ENCODE measurements at places on chromosomes 13 and 19.

DNA sequence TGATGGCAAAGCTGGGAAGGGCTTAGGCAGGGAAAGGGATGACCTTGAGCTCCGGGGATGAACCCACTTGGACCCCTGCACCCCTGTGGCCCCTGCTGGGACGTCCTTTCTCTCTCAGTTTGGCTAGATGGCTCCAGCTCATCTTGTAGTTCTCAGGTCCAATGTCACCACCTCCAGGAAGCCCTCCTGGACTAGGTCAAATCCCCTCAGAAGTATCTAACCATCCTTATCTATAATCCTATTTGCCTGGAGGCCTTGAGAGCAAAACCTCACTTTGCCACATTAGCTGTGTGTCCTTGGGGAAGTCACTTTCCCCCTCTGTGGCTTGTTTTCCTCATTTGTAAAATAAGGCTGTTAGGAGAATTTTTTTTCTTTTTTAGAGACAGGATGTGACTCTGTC is 42.7 kb upstream of the NFIC start:
- no peak for DNase-seq

DNA sequence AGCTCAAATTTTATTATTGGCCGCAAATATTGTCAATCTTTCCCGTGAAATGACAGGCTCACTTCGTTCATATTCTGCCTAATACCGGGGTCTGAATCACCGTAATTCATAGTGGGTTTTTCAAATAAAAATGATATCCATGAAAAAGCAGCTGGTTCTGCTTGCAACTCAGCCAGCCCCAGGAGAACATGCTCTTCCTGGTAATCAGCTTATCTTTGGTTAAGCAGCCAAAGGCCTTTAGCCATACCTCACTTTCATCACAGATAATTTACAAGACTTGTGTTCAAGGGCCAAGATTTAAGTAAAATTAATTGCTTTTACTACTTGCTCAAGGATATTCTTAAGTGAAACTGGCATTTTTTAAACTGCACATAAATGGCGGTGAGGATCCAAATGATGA is 22.5 kb downstream of the RNASEH2B start:
- DNase-seq, result no peak

- no peak for DNase-seq
Measured at GRCh38 chr13:25675060-25675459, 303.3 kb downstream of the ATP8A2 start.

DNA sequence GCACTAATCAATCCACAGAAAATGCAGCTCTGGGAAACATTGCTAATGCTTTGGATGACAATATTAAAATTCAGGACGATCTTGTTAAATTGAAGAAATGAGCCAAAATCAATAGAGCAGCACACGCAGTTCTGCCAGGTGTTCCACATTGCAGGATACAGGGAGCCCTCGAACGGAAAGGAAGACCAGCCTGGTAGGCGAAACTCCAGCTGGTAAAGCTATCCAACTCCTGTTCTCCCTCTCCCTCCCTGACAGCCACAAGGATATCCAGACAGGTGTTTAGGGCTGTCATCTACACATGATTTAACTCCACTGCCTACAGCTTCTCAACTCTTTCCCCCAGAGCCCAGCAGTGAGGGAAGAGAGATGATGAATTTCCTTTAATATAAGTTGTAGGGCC is 67.7 kb downstream of the EPSTI1 start:
- no peak for DNase-seq

DNA sequence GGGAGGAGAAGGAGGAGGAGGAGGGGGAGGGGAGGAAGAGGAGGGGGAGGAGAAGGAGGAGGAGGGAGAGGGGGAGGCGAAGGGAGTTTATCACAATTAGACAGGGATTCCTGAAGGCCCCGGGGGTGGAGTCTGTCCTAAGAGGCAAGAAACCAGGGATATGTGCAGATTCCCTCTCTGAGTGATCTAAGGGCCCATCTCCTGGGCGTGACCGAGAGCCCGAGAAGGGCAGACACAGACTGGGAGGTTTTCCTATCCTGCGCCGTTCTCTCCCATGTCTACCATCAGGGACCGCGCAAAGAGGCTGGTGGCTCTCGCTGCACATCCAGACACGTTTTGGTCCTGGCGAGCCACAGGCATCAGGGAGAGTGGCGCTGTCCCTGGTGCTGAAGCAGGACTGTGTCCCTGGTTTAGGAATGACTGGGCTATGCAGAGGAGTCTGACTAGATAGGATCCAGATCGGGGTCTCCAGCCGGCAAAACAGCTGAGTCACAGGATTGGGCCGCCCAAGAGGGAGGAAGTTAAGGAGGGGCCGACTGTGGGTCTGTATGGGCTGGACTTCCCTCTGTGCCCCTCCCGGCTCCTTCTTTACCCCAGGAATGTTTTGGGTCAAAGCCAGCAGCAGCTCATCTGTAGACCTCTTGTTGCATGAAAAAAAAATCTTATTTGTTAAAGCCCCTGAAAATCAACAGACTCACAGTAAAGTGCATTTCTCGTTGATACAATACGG is 17.9 kb upstream of the ZNF175 start:
- DNase-seq, result peak; percentile 60

DNA sequence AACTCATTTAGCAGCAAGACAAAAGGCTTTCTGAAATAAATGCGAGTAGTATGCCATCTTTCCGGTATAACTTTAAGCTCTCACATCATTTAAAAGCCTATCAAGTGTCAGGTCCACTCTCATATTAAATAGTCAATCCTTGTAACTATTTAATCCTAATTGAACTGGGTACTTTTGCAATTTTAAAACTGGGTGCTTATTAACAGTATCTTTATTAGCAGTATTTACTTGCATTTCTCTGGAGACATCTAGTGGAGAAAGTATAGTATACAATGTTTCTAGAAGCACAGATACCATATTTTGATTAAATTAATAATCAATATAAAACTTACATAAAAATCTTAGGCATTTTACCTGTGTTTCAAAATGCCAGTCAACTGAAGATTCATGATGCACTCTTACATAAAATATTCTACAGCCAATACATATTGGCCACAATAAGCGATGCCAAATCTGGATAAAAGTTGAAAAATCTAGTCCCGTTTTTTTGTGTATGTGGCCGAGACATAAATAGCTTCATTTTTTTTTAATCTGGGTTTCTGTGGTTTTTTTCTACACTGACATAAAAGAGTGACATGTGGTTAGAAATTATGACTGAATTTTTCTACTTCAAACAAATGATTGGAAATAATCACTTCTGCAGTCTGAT is 4.3 kb upstream of the POSTN start:
- peak; percentile 60 for DNase-seq

GRCh38 chr13:21427741-21428140 is 31.4 kb downstream of the ZDHHC20 start:
- DNase-seq, result no peak

GRCh38 chr13:37383856-37384370 is 214.7 kb downstream of the POSTN start:
- no peak for DNase-seq

DNA sequence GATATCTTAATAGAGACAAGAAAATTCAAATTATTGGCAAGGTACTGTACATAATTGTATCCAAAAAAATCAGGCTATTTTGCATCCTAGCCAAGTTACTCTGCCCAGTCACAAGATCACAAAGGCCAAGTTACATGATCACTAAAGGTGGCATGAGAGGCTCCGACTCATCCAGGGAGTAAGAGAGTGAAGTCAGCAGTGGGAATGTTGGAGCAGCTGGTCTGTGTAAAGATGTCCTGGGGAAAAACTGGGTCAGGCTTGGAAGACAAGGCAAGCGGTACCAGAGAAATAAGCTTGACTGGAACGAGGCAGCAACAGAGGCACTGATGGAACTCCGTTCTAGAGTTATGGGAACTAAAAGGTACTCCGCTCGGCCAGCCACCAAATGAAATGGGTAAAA is 50.2 kb upstream of the PSG2 start:
- peak; percentile 7 for DNase-seq

DNA sequence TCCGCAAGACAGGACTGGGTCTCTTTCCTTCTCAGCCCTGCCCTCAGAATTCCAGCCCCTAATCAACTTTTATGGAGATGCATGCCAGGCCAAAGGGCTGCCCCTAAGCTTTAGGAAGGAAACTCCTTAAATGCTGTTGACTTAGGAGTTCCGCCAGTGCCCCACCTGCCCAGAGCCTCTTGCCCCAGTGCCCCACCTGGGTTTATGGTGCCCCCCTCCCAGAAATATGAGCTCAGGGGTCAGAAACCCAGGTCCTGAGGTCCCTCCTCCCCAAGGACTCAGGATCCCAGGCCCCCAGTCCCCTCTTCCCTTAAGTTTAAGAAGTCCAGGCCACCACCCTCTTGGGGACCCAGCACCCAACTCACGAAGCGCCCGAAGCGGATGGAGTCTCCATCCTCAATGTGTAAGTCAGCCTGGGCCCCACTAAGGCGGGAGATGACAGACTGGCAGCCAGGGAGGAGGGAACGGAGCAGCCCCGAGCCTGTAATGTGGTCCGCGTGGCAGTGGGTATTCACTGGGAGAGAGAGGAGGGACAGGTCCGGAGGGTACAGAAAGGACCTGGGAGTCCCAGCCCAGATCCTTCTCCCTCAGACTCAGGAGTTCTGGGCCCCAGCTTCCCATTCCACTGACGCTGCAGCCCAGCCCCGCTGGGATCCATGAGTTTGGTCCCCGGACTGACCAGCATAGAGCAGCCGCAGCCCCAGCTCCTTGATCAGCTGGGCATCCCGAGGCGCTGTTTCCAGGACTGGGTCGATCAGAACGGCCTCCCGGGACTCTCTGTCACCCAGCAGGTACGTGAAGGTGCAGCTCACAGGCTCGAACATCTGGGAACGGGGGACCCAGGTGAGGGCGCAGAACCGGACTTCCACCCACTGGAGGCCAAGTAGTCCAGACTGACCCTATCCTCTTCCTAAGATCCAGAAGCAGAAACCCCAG is 897 bp downstream of the ETHE1 start:
- no peak for DNase-seq

GRCh38 chr13:22135446-22135845 is 464.6 kb downstream of the FGF9 start:
- DNase-seq, result no peak

GRCh38 chr13:48000559-48001113 is 437 bp downstream of the SUCLA2 start:
- peak; percentile 2 for DNase-seq

DNA sequence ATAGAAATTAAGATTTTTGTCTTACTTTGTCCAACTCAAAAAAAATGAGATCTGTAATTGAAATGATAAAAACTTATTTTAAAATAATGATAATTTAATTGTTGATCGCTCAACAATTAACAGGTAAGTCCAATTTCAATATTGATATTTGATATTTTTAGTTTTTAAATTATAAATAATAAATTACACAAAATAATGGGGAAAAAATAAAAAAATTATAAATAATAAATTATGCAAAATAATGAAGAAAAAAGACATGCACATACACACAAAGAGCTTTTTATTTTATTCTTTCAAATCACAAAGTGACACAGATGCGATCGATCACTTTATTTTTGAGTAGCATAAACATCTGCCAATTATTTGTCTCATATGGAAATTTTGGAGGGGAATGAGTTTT is 40.8 kb downstream of the KCTD12 start:
- no peak for DNase-seq

DNA sequence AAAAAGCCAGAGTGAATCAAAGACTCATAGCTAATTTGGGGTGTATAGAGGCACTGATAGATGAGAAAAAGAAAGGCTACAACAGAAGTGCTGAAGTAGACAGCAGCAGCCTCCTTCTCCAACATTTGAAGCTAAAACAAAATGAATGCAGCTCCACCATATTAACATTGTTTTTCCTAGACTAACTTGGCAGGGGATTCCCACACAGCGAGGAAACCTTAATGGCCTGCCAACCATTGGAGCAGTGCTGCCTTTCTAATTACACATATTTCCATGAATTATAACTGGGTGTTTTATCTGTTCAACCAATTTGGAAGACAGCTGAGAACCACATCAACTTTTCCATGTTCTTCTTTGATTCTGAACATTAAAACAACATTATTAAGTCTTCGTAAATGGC is 478.6 kb downstream of the LIG4 start:
- DNase-seq, result no peak

- peak; percentile 57 for DNase-seq
Measured at GRCh38 chr19:2500841-2501261, 24.9 kb downstream of the GADD45B start.

DNA sequence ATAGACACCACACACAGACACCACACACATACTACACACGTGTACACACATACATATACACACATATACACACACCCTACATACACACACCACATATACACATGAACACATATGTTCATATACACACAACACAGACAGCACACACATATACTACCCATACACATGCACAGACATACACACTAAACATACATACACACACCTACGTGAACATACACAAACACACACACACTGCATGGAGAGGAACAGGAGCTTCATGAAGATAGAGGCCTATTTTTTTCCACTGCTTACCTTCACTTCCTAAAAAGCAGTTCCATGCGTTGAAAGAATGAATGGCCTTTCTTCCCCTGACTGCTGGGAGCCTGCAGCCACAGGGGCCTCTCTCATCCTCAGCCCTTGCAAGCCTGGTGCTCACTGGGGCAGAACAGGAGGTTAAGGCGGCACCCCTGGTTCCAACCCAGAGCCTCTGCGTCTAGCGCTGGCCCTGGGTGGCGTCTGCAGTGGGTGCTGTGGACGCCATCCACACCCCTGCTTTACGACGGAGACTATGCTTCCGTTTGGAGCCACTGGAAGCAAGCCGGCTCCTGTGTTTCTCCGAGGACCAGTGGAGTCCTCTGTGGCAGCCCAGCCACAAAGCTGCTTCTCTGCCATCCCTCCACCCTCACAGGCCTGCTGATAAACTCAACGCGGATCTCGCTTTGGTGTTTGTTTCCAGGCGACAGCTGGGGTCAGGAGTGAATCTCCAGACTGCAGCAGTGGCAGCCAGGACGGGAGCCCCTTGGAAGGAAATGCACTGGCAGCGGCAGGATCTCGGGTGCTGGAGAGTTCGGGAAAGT is 1.9 kb upstream of the RASA3 start:
- no peak for DNase-seq

DNA sequence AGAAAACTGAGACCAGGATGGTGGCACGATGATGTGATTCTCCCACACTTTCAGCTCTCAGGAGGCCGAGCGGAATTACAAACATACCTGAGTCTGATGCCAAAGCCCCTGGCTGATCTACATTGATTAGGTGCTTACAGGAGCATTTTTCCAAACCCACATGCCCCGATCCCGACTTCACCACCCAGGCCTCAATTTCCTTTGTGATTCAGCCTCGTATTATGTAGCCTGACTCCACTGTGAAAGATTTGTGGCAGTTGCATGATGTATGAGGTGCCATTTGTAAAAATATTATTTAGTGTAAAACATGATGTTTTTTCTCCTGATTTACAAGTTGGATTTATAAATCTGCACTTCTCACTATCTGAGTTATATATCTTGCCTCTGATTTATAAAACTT is 118.0 kb downstream of the TSHZ3 start:
- DNase-seq, result peak; percentile 33

DNA sequence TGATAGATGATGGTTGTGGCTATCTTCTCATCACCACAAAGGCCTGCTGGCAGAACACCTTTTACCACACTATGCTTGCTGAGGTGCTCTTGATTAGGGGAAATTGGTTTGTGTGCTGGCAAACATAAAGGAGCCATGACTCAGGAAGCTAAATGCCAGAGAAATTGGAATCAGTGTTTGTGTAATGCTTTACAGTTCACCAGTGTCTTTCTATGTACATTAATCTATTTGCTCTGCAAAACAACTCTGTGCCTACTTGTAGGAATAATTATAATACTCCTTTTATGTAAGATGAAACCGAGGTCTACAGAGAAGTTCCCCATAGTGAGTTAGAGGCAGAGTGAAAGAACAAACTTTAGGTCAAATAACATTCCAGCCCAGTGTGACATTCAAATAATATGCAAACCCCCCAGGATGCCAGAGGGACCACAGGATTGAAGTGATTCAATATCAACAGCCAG is 390.5 kb upstream of the HTR2A start:
- DNase-seq, result peak; percentile 92

All from fibroblast of skin of back (primary cell).